ENCODE measurements at places on chromosomes 5 and 9.

DNA sequence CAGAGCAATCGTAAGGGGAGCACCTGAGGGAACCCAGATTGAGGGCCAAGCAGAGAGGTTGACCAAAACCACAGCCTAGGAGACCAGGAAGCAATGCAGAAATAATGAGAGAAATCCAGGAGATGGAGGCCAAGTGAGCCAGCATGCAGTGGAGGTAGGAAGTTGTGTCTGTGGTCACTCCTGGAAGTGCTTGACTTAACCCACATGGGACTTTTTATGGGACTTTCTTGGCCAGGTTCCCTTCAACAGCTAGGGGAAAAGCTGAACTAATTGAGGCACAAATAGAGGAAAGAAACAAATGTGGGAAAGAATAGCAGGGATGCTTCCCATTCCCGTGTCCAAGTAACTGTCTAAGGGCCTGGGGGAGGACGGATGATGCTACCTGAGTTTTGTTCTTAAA lies 293.2 kb upstream of the CLINT1 start:
- DNase-seq, result peak; percentile 6

- no peak for DNase-seq
Observed at GRCh38 chr9:78970375-78970774, 601.4 kb upstream of the TLE4 start.

- no peak for DNase-seq
Observed at GRCh38 chr5:81786496-81786895, 35.6 kb upstream of the SSBP2 start.

DNA sequence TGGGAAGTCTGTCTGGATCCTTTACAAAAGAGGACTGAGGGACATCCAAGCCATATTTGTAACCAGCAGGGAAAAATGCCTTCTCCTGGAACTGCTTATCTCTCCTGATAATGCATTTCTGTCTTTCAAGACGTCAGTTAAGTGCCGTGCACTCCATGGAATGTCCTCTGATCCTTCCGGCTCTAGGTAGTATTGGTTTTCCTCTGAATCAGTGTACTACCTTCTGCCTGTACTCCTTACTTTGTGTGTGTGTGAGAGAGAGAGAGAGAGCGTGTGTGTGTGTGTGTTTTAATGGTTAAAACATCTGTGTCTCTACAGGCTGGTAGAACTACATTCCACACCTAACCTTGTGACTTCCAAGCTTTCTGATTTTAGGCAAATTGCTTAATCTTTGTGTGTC lies 89.9 kb downstream of the PIP5K1B start:
- no peak for DNase-seq

DNA sequence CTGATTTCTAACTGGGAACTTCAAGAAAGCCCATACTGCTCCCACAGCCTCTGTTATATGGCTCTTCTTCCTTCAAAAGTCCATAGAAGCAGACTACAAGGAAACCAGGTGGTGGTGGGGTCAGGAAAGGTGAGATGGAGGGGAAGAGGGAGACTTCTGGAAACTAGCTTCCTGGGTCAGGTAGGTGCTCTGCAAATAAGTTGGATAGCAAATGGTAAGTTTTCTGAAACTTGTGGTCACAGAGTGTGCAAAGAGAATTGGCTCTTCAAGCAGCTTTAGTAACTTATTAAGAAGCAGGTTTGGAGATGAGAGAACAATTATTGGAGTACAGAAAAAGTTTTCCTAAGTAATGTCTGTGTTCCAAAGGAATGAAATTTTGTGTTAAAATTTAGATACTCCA lies 316.9 kb downstream of the ADGRV1 start:
- DNase-seq, result no peak

DNA sequence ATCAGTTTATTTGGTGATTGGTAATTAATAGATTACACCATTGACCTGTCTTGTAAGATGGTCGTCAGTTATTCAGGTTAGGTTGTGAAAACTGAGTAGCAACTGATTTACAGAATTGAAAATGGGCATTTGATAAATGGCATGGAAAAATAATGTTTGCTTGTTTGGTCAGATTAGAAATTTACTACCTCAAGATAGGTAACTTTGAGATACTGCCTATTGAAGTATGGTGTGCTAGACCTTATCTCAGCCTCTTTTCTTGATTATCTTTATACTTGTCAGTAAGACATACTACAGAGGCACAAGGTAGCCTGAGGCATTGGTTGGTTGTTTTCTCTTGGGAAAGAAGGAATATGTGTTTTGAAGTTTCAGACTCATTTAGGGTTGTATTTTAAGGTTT lies 174.5 kb downstream of the XRCC4 start:
- no peak for DNase-seq

- DNase-seq, result no peak
Observed at GRCh38 chr9:70587201-70587600, 172.7 kb upstream of the KLF9 start.

DNA sequence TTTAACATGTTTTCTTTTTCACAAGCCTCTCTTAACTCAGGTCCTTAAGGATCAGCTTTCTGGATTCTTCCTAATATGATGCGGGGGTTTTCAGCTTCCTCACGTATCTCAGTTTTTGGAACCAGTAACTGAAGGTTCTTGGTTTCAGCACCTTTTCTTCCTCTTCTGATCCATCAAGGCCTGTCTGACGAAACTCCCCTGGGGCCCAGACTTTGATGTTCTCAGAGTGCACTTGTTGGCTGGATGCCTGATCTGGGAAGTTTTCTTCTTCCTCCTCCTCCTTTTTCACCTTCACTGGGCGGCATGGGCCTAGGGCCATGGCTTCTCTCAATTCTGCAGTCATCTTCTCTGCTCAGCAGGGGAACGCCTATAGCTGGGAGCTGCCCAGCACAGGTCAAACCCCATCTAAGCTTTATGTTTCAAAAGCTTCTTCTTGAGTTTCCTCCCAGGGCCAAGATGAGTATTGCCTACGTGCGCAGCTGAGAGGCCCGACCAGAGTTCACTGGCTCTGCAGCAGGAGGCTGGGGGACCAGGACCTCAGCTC lies 44.8 kb downstream of the GHR start:
- no peak for DNase-seq

GRCh38 chr5:16017720-16018119 lies 161.9 kb downstream of the MARCHF11 start:
- DNase-seq, result no peak

DNA sequence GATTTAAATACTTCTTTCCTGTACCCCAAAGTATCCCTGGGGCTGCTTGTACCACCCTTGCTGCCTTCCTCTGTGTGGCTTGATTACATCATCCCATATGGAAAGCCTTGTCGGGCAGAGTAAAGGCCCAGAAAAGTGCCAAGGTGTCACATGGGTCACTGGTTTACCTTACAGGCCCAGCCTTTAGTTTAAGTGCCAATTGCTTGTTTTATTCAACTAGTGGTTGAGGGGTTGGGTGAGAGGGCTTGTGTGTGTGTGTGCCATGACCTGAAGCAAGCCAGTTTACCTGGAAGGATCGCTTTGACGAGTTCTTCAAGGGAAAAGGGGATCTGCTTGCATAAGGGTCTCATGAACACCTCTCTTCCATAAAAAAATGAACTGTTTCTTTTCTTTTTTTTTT lies 7.8 kb upstream of the HSPA9 start:
- no peak for DNase-seq

DNA sequence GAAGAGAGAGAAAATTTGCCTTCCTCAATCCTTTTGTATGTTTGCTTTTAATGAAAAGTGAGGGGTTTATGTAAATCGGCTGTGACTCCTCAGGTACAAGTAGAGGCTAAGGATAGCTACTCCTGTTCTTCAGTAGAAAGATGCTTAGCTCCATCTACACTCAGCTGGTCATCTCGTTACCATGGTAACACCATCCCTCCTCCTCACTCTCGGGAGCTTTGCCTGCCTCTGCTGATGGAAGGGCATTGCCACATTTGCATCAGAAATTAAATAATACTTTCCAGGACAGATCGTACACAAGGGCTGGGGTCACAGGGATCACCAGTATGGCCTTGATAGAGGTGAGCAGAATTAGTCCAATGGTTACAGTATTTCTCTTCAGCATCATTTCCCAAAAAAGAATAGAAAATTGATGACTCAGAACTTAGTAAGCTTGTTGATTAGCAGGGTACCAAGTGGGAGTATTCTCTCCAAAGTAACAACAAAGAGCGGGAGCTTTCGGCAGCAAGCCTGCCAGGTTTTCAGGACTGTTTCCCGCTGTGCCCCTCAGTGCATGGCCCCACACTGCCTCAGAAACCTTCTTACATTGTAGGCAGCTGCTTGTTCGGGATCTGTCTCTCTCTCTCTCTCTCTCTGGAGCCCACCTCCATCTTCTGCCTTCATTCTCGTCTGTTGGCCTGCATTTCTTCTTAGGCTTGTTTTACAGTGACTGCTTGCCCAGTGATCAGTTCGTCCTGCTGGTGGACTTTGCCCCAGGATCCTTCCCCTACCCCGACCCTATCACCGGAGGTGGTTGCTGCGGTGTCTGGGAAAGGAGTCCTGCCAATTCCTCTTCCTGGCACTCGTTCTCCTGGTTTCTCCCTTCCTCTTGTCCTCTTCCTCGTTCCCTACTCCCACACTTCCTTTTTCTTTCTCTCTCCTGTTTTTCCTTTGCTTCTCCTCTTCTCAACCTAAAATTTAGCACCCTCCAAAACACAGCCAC lies 51.9 kb upstream of the SNAPC3 start:
- no peak for DNase-seq

DNA sequence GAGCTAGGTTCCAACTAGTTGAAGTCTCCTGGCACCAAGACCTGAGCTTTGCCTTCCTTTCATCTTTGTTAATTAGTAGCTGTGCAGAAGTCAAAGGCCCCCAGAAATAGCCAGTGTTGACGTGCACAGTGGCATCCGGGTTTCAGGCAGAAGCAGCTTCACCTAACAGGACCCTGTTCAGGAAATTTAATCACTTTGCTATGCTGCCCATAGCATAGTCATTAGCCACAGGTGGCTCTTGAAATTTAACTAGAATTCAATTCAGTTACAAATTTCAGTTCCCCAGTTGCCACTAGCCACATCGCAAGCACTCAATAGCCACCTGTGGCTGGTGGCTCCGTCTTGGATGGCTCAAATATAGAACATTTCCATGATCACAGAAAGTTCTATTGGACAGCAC lies 179.1 kb downstream of the GOLPH3 start:
- no peak for DNase-seq

GRCh38 chr9:120392245-120392644 lies 187.7 kb downstream of the CDK5RAP2 start:
- no peak for DNase-seq

DNA sequence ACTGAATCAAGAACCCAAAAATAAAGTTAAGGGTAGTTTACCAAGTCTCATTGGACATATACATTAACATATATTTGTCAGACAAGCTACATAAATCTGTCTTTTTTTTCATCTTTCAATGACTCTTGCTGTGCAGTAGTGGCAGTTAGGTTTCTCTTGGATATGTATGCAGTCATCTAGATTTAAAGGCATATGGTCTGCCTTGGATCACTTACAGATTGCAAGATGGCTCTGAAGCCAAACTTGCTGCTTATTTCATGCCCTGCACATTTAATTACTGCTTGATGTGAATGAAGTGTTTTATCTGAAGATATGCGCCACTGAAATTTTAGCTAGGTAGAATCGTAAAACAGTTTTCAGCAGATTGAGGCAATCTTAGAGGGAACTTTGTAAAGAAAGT lies 18.6 kb upstream of the MAN2A1 start:
- DNase-seq, result no peak

DNA sequence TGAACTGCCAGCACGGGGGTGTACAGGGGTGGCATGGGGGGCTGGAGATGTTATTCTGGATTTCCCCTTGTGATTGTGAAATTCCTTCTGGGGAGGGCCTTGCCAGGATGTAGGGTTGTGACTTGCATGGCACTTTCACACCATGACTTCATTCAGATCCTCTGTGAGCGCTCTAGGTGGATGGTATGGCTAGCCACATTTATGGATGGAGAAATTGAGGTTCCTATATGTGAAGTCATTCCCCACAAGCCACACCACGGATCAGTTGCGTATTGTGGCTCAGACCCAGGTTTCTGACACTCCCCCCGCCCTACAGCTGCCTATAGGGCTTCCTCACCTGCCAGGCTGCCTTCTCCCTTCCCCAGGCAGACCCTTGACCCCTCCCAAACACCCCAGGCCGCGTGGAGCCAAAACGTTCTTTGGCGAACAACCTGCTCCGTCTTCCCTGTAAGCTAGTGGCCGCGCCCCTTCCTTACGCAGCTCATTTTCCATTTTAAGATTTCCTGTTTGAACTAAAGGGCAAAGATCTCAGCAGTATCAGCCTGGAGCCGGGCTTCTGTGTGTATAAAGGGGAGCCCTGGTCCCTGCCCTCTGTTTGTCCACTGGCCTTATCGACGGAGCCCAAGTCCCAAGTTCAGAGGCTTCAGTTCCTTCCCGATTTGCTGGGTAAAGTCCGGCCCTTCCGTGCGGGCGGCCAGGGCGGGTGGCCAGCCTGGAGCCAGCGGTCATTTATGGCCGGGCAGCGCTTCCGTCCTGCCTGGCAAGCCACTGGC lies 97.8 kb upstream of the KLF4 start:
- DNase-seq, result peak; percentile 43

- no peak for DNase-seq
Observed at GRCh38 chr5:149646564-149646963, 65.3 kb downstream of the ARHGEF37 start.

DNA sequence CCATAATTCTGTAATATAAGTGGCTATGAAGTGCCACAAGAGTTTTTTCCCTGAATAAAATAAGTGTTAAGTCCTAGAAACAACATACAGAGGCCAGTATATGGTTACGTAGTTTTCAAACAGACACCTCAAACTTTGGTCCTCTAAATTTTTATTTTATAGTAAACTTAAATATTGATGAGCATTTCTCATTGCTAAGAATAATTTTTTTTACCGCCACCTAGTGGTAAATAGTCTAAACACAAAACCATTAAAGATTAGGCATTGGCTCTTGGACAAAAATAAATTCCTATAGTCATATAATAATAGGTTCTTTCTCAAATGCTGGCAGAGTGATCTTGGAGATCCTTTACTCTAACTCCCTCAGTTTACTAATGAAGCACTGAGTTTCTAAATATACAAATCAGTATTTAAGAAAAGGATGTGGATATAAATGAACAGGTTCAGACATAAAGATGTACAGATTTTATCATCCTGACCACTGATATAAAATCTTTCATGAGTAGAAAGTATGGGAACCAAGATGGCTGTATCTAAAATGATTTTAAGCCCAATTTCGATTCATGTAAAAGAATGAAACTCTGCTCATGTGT lies 136.2 kb downstream of the FANCC start:
- peak; percentile 59 for DNase-seq

DNA sequence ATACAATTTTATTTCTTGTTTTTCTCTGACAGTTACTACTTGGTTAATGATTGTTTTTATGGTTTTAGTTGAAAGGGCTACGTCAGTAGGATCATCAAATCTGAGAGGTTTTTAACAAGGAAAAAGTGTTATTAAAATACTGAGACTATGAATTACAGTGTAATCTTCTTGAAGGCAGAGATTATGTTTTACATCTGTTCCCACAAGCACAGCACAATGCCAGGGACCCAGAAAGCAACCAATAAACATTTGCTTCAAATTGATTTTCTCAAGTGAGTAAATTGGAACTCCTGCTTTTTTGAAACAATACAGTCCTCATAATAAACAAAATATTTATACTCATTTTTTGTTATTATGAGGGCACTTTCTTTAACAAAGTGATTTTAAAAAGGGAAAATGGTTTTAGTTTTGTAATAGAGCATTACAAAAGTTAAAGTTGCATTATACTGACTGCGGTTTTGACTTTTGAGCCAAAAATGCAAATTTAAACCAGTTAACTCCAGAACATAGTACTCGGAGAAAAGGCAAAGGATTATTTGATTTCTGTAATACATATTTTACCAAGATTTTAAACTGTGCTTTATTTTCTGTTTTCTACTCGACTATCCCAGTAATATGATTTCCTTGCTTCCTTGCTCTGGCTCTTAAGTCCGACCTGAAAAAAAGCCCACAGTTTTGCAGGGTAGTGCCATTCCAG lies 176.9 kb downstream of the GDNF start:
- DNase-seq, result no peak

Data from inflammatory macrophage treated with lipopolysaccharide for 1 hour (primary cell).